Iris pigment epithelial cell (primary cell): ENCODE measurements at places on chromosomes 1 and 21.

DNA sequence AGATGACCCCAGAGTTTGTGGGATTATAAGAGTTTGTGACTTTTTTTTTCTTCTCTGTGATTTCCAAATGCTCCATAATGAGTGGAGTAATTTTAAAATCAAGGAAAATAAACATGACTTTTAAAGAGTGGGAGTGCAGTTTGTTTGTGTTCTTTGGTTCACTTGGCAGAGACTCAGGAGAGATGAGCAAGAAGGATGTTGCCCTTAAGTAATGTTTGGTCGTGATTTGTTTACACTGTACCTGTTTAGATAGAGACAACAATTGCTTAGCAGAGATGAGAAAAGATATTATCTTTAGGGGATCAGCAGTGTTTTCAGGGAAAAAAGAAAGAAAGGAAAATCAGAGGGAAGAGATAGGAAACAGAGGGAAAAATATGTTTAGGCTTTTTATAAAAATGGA lies 170.8 kb downstream of the ADSS2 start:
- DNase-seq: peak; percentile 88

GRCh38 chr1:153661111-153661708 lies 2.7 kb downstream of the SNAPIN start:
- DNase-seq: no peak

- no peak for DNase-seq
These were observed 634 bp downstream of the ACTRT2 start for GRCh38 chr1:3021801-3022401.

DNA sequence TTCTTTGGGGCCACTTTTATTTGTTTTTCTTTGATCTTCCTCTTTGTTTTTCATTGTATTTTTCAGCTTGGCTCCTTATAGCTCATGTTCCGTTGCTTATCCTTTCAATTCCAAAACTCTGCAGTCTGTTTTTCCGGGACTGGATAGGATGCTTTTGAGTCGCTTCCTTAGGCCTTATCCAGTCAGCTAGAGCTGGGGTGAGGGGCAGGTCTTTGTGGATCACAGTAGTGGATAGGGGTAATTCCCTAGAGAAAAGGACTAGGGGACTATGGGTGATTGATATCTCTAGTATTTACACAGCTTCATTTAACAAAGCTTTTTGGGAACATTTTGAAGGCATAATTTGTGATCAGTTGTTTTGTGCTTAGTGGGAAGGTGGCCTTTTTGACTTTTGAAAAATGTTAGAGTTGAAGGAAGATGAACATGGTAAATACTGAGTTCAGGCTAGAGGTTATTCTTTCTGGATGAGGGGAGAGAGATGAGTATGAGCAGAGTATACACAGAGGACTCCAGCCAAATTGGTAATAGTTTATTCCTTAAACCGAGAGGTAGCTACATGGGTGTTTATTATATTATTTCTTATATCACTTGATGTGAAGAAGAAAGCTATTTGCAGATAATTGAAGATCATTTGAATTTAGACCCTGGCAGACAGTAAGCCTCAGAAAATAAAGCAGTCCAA lies 22.5 kb downstream of the CEP350 start:
- DNase-seq: no peak

DNA sequence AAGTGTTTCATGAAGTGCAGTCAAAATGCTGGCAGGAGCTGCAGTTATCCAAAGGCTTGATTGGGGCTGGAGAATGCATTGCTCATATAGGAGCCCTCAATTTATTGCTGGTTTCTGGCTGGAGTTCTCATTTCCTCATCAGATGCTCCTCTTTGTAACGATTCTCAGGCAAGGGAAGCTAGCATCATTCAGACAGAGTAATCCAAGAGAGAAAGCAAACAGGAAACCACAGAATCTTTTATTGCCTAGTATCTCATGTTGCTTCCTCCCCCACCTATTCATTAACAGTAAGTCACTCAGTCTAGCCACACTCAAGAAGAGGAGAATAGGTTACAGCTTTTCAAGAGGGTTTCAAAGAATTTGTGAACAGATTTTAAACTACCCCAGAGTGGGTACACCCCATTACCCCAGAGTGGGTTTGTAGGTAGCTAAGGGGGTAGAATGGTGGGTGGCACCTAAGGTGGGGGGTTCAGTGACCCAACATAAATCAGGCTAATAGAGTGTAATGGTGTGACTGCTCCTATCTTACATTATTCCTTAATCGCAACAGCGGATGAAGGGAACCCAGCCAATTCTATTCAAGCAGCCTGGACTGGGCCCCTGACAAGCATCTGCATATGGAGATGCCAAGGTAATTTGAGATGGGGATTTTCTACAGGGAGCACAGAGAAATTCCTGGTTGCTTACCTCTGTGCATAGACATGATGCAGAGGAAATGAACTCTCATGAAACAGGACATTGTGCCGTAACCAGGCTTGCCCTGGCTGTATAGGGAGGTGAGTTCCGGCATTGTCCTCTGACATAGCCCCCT lies 67.1 kb downstream of the KCNJ15 start:
- peak; percentile 95 for DNase-seq

GRCh38 chr1:244161236-244161510 lies 110.1 kb downstream of the ZBTB18 start:
- no peak for DNase-seq

GRCh38 chr1:981491-981954 lies 370 bp downstream of the PERM1 start:
- no peak for DNase-seq

DNA sequence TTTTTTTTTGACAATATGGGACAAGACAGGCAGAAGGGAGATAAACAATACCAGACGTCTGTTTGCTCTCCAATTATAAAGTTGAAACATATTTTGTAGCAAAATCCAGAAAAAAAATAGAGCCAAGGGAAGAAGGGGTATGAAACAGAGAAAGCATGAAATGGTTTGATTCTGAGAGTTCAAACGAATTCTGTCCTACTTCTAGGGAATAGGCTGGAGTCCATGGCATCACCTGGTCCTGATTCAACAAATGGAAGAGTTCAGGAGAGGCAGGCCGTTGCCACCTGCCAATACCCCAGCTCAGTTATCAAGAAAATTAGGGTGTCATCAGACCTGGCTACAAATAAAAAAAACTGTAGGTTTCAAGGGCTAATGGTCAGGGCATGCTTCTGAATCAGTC lies 71.8 kb downstream of the CLSTN1 start:
- DNase-seq: no peak

- DNase-seq: peak; percentile 51
These were observed 4.9 kb downstream of the TMEM9 start for GRCh38 chr1:201149400-201149799.

- DNase-seq: no peak
These were observed 222.9 kb downstream of the FAM72C start for GRCh38 chr1:143748906-143749305.

- DNase-seq: peak; percentile 44
These were observed 376 bp downstream of the SF3A3 start for GRCh38 chr1:37989361-37989930.
